ENCODE measurements at places on chromosomes 3 and 15. TPM values are rescaled to one million over a fixed set of nuclear protein-coding genes. Genes with fewer than 3 reads are reported as not detected.

ZNF620 gene
- 0.40 TPM for polyA plus RNA-seq

SLC22A13 gene
- not detected for polyA plus RNA-seq

ALG1L2 gene
- polyA plus RNA-seq = not detected

TMEM212 gene
- not detected for polyA plus RNA-seq

MINAR1 gene
- polyA plus RNA-seq = 0.06 TPM

SRGAP3 gene
- 5.0 TPM for polyA plus RNA-seq

STXBP5L gene
- polyA plus RNA-seq = not detected

PLCD1 gene
- 28.3 TPM for polyA plus RNA-seq

GLDN gene
- polyA plus RNA-seq = not detected

ARL6 gene
- 4.8 TPM for polyA plus RNA-seq

CIAO2A gene
- polyA plus RNA-seq = 89.0 TPM

CTNNB1 gene
- 135 TPM for polyA plus RNA-seq

CADM2 gene
- not detected for polyA plus RNA-seq

ARL14 gene
- polyA plus RNA-seq = 0.36 TPM

PRTG gene
- polyA plus RNA-seq = not detected

VEPH1 gene
- polyA plus RNA-seq = 0.43 TPM

STAB1 gene
- 0.08 TPM for polyA plus RNA-seq

RAMAC gene
- polyA plus RNA-seq = 25.9 TPM

UTS2B gene
- polyA plus RNA-seq = 0.03 TPM

AHSG gene
- 0.26 TPM for polyA plus RNA-seq

GOLGA8K gene
- not detected for polyA plus RNA-seq

EPHB1 gene
- polyA plus RNA-seq = 0.04 TPM

RPL4 gene
- polyA plus RNA-seq = 2,590 TPM

PLAAT1 gene
- 0.17 TPM for polyA plus RNA-seq

ASB7 gene
- polyA plus RNA-seq = 3.7 TPM
